ENCODE measurements at places on chromosomes 2 and 18.

GRCh38 chr2:181857483-181857882, 34.0 kb upstream of the ITPRID2 start:
- no peak for DNase-seq

DNA sequence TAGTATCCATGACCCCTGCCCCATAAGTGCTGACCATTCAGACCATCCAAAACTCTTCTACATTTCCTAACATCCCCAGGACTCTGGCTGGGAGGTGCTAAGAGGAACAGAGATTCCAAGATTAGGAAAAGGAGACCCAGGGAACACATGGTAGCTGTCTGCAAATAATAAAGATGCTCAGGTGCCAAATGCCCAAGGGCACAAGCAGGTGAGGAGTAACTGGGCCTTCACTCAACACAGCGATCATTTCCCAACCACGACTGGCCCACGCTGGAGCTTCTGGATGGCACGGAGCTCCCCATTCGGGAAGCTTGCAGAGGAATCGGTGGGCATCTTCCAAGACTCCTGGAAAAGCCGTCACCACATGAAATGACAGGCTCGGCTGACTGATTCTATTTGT, 255.9 kb upstream of the SMIM21 start:
- no peak for DNase-seq

DNA sequence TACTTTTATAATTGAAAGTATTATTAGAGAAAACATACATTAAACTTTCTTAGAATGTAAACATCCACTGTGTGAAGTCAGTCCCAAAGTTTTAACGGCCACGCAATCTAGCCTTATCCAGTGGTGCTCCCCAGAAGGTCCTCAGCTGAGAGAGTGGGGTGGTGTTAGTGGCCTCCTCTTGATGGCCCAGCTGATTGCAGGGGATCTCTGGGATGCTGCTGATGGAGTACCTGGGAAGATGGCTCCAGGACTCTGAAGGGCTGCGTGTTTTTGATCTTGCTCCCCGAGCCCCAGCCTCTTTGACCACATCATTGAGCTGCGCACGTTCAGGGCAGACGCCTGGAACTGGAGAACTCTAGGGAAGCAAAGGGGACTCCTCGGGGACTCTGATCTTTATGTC, 181.4 kb downstream of the FAM210A start:
- DNase-seq: no peak

DNA sequence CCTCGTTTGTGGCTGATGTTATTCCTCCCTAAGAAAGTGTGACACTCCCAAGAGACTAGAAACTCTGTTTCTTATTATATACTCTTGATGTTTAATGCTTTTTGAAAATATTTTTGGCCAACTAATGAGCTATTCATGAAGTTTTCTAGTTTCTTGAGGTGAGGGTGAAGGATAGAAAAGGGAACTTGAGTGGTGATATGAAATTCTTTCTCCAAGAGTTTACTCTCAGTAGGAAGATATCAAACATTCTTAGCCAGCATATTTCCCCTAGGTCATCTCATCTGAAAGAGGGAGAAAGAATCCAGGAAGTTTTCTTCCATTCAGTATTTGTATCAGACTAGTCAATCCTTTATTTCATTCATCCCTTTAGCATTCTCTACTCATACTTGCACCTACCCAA, 95.7 kb downstream of the MAP3K20 start:
- no peak for DNase-seq

DNA sequence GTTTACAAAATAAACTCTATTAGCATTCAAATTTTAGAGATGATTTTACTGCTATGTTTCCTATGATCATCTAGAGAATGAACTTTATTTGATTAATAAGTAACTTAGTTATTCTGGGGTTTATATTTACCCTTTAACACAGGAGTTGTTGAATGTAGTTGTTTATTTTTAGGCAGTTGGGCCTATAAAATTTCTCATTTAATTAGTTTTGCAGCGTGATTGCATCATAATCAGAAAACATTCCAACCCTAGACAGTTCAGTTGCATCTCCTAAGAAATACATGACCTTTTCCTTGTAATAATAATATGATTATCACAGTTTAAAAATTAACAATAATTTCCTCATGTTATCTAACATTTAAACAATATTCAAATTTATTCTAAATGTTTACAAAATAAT, 224.7 kb upstream of the CDH7 start:
- DNase-seq: no peak

GRCh38 chr2:32478889-32479620, 122.2 kb downstream of the BIRC6 start:
- DNase-seq: no peak

GRCh38 chr2:210493528-210493927, 17.0 kb upstream of the LANCL1 start:
- no peak for DNase-seq

- no peak for DNase-seq
Observed at GRCh38 chr2:209876211-209876610, 104.6 kb downstream of the UNC80 start.

DNA sequence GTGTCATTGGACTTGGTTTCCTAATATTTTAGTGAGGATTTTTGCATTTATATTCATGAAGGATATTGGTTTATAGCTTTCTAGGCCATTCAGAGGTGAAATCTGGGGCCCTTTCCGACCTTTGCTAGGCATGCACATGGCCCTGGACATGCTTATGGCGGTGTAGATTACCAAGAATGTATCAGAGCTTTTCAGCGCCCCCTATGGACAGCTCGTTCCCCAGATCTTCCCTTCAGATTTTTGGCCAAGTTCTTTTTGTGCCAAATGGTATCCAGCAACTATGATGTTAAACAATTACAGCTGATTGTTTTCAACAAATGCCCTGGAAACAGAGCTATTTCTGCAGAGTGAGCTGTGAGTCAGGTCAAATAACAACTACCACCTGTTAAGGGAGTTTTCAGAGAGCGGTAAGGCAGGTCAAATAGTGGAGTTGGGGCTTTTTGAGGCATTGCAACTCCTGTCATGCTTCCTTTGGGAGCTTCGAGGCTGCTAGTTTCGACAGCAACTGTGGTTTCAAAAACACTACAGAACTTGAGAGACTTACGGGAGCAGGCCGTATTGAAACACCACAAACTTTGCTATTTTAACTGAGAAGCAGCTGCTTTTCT, 188.3 kb downstream of the ZNF516 start:
- DNase-seq: no peak

DNA sequence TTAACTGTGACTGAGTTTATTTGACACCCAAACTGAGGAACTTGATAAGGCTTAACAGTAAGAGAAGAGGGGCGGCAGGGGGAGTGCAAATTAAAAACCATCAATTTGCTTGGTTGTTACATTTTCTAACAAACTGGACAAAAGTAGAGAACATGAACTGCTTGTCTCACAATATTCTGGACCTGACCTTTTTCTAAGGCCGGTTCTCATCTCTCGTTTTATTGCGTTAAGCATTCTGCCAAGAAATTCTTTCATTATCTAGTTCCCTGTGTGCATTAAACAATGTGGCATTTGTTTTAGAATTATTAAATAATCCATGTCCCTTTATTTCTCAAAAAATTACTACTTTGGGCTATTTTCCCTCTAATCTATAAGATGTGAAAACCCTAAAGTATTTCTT, 565.2 kb upstream of the PKDCC start:
- no peak for DNase-seq

- DNase-seq: peak; percentile 28
Observed at GRCh38 chr2:72859831-72860262, 27.4 kb upstream of the SPR start.

DNA sequence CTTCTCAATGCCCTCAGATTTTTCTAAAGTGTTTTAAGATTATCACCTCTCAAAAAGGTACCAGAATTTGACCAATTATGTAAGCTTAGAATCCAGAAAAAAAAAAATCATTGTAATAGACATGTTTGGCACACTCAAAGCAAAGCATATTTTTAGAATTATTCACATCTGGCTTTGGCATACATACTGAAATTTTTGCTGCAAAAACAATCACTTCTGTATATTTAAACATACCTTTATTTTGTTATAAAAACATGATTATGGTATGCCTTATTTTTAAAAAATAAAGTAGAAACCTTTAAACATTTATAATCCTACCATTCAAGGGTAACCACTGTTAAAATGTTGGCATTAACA, 143.3 kb downstream of the ESCO1 start:
- no peak for DNase-seq

DNA sequence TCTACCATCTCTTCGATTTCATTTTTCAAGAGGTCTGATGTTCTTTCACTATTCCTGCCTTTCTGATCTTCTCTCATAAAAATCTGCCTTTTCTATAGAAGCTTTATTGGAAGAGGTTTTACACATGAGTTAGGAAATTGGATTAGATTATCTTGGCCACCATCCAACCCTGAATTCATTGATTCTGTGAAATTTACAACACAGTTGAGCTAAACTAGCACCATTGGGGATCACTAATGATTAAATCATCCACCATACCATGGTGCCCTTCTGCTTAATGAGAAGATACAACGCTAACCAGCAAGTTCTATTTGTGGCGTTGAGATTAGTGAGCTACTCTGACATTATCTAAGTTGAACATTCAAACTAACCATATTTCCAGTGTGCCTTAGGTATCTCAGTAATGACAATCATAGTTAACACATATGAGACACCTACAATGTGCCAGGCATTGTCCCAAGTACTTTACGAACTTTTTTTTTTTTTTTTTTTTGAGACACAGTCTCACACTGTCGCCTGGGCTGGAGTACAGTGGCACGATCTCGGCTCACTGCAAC, 17.3 kb upstream of the LBH start:
- DNase-seq: no peak

DNA sequence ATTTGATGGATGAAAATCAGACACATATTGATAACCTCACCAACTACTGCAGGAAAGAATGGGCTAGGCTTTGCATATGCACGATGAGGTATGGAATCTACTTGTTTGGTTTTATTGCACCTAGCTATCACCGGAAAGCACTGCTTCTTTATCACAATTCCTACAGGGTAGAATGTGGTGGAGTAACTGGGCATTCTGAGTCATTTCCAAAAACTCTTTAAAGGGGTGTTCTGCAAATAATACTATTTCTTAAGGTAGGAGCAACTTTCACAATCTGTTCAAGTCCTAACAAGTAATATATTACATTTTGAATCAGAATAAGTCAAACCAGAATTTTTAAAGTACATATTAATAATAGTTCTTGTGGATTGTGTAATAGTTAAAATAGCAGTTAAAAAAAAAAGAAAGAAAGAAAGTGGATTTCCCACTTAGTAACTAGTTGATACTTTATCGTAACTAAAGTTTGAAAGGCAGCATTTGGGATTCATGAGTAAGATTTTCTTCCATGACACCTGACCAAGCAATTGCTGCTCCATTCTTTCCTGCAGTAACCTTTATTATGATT, 40.5 kb downstream of the INO80C start:
- no peak for DNase-seq

- DNase-seq: no peak
Observed at GRCh38 chr2:119826370-119826961, 66.7 kb downstream of the PTPN4 start.

- no peak for DNase-seq
Observed at GRCh38 chr2:142603759-142604158, 273.7 kb upstream of the KYNU start.

- DNase-seq: no peak
Observed at GRCh38 chr2:124309563-124310138, 284.6 kb downstream of the CNTNAP5 start.

DNA sequence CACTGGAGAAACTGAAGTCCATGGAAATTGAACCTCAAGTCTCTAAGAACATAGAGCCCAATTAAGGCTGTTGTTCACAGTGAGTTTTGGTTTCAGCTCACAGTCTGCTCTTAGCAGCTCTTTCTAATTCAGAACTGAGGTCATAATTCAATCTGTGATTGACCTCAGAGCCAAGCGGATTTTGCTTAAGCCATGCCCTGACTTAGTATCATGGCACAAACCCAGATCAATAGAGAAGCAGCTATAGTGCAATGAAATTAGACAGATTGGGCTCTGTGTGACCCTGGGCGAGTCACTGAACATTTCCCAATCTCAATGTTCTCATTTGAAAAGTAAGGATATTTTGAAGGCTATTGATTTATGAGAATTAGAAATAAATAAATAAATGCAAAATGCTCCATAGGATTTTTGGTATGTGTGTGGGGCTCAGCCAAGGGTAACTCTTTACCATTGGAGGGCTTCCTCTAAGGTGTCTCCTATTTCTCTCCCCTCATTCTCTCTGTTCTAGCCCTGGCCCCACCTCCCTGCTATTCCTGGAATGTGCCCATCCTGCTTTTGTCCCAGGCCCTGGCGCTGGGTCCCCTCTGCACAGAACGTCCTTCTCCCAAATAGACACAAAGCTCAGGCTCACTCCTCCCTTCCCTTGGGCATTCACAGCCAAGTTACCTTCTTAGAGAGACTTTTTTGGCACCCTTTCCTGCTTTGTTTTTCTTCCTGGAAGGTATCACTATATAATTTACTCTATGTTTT, 239.6 kb downstream of the LPIN1 start:
- no peak for DNase-seq

DNA sequence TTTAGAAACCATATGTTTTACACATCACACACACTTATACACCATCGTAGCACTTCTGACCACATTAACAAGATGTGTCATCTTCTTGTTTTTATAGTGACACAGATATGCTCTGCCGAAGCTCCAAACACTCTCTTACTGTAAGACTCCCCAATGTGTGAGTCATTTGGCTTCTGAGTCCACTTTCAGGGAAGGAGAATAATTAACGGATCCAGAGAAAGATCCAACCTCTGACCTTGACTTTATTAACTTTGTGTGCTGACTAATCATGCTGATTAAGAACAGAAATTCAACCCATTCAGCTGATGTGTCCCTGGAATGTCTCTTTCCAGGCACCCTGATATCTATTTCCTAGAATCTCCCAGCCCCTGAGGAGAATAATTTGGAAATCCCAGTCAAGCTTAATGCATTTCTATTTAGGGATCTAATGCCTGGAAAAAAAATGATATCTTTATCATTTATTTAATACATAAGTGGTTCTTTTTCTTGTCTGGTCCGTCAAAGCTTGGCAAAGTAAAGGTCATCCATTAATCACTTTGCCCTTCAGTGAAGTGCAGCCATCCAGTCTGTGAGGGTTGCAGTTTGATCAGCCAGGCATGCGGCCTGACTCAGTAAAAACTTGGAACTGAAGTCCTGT, 615.8 kb upstream of the SYT4 start:
- no peak for DNase-seq

DNA sequence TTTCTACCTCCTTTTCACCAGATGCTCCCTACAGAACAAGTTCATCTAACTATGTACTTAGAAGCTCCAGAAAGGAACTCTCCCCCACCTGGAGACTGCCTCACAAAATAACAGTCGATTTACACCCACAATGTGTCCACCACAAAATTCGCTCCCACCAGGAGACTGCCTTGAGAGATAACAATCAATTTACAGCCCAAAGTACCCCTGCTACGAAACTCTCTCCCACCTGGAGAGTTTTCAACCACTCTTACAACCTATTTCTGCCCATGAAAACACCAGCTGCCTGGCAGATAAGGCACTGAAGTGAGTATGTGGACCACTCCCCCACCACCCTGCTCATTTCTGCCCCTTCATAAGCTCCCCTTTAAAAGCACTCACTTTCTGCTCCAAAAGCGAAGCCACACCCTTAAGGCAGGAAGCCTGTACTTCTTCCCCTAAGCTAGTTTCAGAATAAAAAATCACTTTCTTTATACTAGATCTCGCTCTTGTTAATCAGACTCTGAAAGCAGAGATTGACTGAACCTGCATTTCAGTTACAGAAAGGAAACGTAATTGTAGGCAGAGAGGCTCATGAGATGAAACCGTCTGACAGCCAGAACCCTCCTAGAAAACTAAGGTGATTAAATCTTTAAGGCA, 94.4 kb upstream of the RBBP8 start:
- peak; percentile 12 for DNase-seq
